ENCODE measurements at places on chromosomes 3 and 15.
A peak's percentile ranks its signal among the peaks of the same experiment; 100 is the strongest.

GRCh38 chr3:13479332-13479581 is 849 bp upstream of the HDAC11 start:
- DNase-seq: no peak

- no peak for DNase-seq
Observed at GRCh38 chr15:47460795-47461573, 256.3 kb upstream of the SEMA6D start.

GRCh38 chr15:66851311-66852063 is 149.5 kb downstream of the SMAD6 start:
- DNase-seq: peak; percentile 95

DNA sequence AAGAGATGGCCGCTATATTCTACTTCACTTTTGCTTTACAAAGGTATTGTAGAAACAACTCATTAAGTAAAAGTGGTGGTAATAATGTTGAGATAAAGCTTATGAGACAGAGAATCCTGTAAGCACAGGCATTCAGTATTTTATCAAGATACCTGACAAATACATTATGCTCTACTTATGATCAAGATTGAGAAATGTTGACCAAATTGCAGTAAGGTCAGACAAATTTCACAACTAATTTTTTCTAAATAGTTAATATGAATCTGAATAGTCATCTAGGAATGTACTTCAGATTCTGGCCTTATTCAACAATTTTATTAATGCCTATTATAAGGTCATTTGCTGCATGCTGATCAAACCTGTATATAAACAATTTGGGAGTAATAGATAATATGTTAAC is 95.1 kb upstream of the MBNL1 start:
- DNase-seq: no peak

DNA sequence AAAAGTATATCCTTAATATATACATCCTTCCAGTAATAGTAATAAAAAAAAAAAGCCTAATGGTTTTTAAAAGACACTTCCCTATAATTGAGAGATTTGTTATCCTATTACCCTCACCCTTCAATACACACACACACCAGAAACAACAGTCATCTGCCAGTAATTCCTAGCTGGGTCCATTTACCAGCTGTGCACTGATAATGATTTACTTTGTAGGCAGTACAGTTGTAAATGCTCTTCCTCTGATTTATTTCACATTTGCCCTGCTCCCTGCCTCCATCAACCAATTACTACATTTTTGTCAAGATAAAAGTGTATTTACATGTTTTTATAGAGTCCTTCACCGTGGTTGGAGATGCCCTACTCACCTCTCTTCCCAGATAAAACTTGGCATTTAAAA is 12.4 kb downstream of the TPM1 start:
- no peak for DNase-seq

- no peak for DNase-seq
Observed at GRCh38 chr3:52046186-52046901, 10.0 kb downstream of the DUSP7 start.

DNA sequence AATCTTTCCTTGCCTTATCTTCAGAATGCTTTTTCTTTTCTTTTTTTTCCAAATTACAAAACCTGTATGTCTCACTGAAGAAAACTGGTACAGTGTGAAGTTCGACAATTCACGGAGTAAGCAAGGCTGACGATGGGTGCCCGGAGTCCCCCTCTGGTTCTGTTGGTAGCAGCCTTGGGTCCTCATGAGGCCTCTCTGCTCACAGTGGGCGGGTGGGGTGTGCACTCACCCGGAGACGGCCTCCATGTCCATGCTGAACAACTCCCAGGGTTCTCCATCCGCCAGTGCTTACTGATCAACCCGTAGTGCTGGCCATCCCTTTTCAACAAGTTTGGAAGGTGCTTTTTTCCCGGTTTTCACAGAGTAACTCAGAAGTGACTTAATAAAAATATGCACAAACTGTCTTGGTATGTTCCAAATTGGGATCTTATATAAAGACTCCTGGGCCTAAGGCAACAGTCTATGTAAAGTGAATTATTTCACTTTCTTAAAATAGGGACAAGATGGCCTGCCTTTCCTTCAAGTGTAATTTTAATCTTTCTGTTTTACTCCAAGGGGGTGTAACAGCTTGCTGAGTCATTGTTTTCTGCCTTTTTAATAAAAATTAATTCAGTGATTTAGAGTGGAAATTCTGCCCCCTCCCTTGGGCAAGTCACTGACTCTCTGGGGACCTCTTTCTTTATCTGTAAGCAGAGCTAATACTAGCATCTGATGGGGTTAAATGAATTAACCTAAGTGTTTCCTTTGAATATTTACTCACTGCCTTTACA is 23.7 kb downstream of the LRRK1 start:
- no peak for DNase-seq

DNA sequence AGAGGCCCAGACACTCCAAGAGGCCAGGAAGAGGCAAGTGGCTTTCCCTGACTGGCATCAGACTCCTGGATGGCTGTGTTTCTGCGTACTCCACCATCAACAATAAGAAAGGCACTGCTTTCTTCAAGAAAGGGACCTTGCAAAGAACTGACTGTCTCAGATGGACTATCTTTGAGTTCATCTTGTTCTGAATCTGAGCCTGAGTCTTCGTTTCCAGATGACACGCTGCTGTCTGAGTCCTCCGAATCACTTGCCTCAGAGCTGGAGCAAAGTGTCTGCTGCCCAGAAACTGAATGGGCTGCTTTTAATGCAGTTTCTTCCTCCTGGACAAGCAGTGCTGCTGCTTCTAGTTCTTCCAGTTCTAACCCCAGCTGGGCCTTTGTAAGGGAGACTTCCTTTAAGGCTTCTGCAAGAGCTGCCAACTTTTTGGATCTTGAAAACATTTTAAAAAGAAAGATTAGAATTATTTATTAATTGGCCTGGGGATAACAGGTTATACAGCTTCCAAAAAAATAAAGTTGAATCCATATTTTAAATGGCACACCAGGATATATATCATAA is 97.8 kb downstream of the SHQ1 start:
- DNase-seq: no peak

GRCh38 chr3:47019201-47019600 is 39.7 kb downstream of the NBEAL2 start:
- DNase-seq: no peak

- DNase-seq: no peak
Observed at GRCh38 chr3:182392182-182392937, 400.9 kb upstream of the ATP11B start.

GRCh38 chr3:9147896-9148266 is 101.6 kb downstream of the SRGAP3 start:
- no peak for DNase-seq

GRCh38 chr3:46998121-46998851 is 18.8 kb downstream of the NBEAL2 start:
- DNase-seq: peak; percentile 94

- DNase-seq: no peak
Observed at GRCh38 chr3:144771381-144771870, 799.8 kb downstream of the DIPK2A start.

GRCh38 chr15:92304223-92304975 is 89.3 kb upstream of the ST8SIA2 start:
- no peak for DNase-seq

- no peak for DNase-seq
Observed at GRCh38 chr15:99592145-99592791, 26.5 kb downstream of the MEF2A start.

DNA sequence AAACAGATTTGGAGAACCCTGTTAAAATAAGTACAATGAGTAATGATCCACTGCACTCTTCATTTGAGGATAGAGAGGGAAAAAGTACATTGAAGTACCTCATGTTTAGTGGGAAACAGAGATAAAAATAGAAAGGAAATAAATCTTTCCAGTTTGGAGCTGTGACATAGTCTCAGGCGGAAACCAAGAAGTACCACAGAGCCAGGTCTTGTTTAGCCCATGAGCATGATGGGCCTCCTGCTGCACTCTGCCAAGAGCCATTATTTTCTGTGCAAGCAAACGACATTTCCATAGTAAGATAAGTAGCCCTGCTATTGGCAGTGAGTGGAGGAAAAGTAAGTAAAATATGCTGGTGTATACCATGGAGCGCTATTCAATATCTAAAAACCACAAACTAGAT is 796.1 kb downstream of the TBL1XR1 start:
- no peak for DNase-seq

- no peak for DNase-seq
Observed at GRCh38 chr3:57006949-57007419, 53.5 kb upstream of the SPATA12 start.

DNA sequence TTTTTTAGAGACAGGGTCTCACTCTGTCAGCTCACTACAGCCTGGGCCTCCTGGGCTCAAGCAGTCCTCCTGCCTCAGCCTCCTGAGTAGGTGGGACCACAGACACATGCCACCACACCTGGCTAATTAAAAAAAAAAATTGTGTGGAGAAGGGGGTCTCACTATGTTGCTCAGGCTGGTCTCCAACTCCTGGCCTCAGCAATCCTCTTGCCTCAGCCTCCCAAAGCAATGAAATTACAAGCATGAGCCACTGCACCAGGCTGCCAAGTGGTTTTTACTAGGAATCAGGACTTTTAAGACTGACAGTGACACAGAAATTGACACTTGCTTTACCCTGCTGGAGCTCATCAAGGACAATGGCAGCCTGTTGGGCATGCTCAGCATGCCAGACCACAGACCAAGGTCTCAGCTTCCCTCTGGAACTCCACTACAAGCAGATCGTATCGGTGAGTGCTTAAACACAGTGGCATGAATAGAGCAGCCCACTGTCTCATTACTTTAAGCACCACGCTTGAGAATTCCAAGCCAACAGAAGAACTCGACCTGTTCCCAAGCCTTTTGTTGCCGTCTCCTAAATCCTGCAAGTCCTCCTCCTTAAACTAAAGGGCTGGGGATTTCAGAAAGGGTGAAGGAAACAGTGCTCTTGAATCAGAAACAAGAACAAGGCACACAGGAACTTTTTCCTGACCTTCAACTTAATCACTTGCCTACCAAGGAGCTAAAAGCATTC is 41.4 kb downstream of the EOMES start:
- no peak for DNase-seq

DNA sequence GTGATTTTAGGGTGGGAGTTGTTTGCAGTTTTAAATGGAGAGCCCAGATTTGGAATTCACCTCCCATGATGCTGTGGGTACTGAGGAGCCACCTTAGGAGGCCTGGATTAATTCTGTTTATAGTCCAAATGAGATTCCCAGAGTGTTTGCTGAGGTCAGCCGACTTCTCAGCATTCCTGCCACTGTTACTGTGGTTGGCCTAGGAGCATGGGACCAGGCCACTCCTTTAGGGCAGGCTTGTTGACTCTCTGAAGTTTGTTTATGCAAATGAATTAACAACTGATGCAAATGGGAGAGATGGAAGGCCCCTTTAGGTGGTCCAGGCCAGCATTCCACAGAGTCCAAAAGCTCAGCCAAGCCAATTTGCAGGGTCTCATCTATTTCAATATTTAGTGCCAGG is 46.1 kb downstream of the CACNA2D3 start:
- DNase-seq: no peak

DNA sequence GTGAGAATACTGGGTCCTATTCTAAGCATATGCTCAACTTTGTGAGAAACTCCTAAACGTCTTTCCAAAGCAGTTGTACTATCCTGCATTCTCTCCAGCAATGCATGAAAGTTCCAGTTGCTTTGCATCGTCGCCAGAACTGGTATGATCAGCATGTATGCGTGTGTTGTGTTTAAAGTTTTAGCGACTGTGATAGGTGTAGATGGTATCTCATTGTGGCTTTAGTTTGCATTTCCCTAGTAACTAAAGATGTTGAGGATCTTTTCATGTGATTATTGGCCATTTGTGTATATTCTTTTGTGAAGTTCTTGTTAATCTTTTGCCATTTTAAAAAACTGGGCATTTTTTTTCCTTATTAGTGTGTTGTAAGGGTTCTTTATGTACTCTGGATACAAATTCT is 115.1 kb downstream of the SPATA16 start:
- no peak for DNase-seq

GRCh38 chr3:79125313-79125984 is 642.3 kb downstream of the ROBO1 start:
- DNase-seq: no peak

DNA sequence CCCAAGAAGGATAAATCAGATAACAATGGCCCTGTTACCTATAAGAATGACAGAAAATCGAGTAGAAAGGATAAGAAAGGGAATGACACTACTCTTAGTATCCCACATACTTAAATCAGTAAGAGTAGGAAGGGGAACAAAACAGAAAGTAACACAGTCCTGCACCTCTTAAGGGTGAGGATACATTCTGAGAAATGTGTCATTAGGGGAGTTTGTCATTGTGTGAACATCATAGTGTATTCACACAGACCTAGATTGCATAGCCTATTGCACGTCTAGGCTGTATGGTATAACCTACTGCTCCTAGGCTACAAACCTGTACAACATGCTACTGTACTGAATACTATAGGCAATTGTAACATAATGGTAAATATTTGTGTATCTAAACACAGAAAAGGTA is 142.6 kb downstream of the PLCH1 start:
- no peak for DNase-seq

DNA sequence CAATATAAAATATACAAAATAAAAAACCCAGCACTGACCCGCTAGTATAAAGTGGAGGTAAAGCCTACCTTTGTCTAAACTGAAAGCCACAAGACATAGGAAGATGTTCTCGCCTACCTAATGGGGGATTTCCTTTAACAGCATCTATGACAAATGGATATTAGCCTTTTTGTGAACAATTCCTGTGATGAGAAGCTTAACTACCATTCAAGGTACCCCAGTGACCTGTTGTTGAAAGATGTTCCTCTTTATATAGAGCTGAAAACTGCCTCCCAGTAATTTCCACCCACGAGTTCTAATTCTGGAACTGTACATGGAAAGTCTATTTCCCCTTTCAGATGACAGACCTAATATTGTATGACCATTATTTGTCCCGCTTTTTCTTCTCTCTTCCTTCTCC is 109.8 kb upstream of the RASGRP1 start:
- DNase-seq: no peak
